Glomerular endothelial cell (primary cell): ENCODE measurements at places on chromosomes 3 and 15. TPM values are rescaled to one million over a fixed set of nuclear protein-coding genes. Genes with fewer than 3 reads are reported as not detected.

- no peak for DNase-seq
Measured at GRCh38 chr3:115042351-115042750, 104.7 kb downstream of the ZBTB20 start.

DNA sequence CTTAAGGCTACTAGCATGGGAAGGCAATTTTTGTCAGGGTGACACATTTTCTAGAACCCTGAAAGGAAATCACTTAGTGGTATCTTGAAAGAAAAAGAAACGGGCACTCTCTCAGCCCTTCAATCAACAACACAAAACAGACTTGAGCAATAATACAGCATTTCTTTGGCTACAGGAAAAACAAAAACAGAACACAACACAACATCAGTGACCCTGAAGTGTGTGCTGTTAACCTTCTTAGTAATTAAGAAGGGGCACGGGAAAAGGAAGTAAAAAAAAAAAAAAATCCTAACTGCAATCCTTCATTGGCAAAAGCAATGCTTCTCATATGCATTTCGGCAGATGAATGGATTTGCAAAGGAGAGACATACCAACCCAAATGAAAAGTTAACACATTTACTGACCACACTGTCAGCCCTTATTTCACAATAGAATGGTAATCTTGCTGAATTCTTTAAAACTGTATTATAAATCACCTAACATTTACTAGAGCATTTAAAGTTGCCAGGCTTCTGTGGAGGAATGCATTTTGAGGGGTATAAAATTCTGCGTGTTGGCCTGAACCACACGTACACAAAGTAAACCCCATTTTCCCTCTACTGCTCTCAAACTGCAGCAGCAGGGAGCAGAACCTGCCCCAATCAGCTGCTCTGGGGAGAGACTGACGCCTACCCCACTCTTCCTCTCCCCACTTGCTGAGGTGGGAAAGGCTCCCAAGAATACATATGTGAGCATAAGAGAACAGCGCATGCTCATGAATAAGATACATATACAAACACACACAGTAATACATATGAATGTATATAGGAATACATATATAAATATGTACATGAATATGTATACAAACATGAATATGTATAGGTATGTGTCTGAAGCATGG, 198.5 kb downstream of the FOXP1 start:
- no peak for DNase-seq

- DNase-seq: no peak
Measured at GRCh38 chr3:171384101-171384891, 75.9 kb downstream of the TNIK start.

- no peak for DNase-seq
Measured at GRCh38 chr3:106756901-106757300, 620.3 kb upstream of the CCDC54 start.

- DNase-seq: no peak
Measured at GRCh38 chr3:99846477-99847160, 29.0 kb downstream of the CMSS1 start.

DNA sequence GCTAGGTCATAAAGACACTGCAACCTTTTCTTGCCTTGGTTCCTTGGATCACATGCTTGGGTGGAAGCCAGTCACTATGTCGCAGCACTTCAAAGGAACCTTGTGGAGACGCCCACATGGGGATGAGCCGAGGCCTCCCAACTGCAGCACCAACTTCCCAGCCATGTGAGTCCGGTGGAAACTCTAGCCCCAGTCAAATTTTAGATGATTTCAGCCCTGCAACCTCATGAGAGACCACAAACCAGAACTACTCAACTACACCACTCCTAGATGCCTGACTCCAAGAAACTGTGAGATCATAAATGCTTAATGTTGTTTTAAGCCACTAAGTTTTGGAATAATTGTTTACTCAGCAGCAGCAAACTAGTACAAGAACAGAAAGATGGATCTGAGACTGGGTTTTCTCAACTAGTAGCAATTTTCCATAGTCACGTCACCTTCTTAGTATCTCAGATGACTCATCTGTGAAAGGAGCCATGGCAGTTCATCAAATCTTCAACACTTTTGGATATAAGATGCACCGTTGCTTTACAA, 86.5 kb downstream of the MB21D2 start:
- no peak for DNase-seq

Gene CDC25A
- 2.7 and 9.7 TPM in 2 replicates for total RNA-seq

Gene ANAPC13
- 55.4 and 59.3 TPM in 2 replicates for total RNA-seq

Gene ECE2
- total RNA-seq: not detected in 2 replicates

Gene CYP1A1
- 2.0 and 3.7 TPM in 2 replicates for total RNA-seq
